NK-92 treated with Interleukin-12 subunit alpha and Interleukin-12 subunit beta, amount 100 ng/mL, for 24 hours (cell line): ENCODE measurements at places on chromosomes 12 and 14.

DNA sequence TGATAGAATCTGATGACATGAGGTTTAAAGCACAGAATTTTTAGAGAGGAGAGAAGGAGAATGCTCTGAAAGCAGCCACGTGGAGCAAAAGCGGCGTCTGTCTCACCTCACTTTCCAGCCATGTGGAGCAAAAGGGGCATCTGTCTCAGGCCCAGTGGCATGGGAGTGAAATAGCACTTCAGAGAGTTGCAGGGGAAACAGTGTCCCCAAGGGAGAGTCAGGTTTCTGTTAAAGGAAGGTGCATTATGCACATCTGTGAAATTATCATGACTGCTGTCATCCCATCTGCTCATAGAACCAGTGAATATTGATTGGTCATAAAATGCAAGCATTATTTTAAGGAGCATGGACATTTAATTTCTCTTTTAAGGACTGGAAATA is 124.0 kb downstream of the BICD1 start:
- no peak for DNase-seq

DNA sequence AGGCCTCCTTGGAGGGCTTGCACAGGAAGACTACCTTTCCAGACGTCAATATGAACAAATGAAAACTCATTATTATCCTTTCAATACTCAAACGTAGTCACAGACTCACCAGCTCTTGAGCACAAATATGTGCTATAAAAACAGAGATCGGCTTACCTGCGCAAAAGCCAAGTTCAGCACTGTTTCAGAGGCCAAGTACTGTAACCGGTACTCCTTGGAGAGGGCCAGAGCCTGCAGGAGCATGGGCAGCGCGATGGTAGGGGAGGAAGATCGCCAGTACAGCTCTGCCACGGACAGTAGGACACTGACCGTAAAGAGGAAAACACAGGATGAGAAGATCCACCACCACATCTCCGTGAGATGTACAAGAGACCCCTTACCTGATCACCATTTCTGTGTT is 21.6 kb upstream of the CAMKK2 start:
- no peak for DNase-seq

- DNase-seq: no peak
Observed at GRCh38 chr12:1310653-1311052, 283.7 kb downstream of the FBXL14 start.

DNA sequence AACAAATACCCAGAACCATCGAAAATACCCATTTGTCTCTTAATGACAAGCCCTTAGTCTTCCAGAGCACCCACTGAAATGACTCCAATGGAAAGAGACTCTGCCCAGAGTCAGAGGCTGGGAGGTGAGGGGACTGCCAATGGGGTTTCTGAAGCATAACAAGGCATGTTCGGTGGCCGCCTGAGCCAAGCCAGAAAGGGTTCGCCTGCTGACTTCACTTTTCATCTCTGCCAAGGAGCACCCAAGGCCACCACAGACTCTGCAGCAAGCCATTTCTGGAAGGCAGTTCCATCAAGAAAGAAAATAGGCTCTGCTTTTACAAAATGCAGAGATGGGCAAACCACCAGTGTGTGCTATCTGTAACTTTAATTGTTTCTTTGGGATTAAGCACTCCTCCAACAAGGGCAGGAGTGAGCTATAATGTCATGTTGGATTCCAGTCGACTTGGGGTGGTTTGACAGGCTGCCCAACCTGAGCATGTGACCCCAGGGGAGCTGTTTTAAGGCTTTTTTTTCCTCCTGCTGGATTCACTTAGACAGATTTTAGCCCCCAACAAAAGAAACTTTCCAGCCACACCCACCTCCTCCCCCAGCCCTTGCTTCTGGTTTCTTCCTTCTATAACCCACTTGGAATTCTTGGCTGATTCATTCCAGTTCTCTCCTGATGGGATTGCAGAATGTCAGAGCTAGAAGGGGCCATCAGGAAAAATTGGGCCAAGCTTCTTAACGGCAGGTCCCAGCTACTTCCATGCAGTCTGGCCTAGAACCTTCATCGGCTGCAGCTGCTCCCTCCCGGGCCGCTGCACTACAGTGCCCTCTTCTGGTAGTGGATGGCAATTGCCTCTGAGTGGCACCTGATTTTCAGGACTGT is 24.1 kb downstream of the CKAP4 start:
- peak; percentile 3 for DNase-seq

DNA sequence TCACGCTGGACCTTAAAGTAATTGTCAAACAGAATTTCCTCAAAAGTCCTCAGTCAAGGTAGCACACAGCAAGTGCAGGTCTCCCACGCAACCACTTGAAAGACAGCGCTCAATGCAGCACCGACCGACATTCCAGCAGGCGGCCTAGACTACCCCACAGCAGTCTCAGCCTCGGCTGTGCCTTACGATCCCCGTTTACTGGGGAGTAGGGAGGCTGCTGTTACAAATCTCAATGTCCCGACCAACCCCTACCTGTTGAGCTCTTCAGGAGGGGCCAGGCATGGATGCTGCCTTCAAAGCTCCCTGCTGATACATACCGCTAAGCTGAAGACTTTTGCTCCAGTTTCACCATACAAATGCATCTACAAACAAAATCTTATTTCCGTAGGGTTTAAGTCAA is 21.8 kb downstream of the VPS37B start:
- no peak for DNase-seq

- DNase-seq: no peak
Observed at GRCh38 chr14:39267608-39268005, 33.9 kb downstream of the MIA2 start.

GRCh38 chr14:99809360-99809759 is 16.1 kb downstream of the EML1 start:
- no peak for DNase-seq

- no peak for DNase-seq
Observed at GRCh38 chr14:79325071-79325470, 886.2 kb downstream of the DIO2 start.

DNA sequence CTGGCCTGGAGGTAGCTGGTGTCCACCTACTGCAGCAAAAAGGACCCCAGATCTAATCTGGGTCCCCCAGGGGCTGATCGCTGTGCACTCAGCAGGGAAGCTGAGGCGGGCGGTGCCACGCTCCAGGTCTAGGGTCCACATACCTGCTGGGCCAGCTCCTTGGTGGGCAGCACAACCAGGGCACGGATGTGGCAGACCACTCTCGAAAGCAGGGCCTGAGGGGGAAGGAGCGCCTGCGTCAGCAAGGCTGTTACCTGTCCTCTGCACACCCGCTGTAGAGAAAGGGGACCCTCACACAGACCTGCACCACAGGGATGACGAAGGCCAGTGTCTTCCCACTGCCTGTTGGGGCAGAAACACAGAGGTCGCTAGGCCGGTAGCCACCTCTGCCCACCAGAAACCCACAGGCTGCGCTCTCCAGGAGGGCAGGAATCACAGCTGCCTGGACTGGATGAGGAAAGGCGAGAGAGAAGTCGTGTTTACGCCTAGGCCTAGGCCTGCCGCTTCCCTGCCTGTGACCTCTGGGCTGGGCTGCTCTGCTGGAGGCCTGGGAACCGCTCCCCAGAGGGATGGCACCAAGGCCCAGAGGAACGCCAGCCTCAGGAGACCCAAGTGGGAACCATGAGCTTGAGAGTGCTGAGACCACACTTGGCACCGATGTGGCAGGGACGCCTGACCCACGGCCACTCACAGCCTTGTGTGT is 2.0 kb downstream of the DDX51 start:
- DNase-seq: no peak

GRCh38 chr14:50060871-50061663 is 55.3 kb downstream of the VCPKMT start:
- peak; percentile 65 for DNase-seq

DNA sequence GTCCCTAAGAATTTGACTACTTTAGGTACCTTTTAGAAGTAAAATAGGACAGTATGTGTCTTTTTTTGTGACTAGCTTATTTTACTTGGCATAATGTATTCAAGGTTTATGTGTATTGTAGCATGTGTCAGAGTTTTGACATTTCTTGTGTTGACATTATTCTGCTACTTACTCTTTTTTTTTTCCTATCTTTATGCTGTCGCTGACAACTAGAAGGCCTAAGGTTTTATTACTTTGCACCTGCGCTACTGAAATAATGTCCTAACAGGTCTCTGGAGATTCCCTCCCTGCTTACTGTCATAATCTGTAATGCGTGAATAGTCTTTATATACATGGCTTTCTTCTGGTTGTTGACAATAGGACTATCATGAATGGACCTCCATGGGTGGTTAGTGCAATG is 43.0 kb downstream of the PDE3A start:
- DNase-seq: no peak

- DNase-seq: no peak
Observed at GRCh38 chr14:21038441-21039422, 3.4 kb upstream of the RNASE7 start.

- DNase-seq: no peak
Observed at GRCh38 chr12:122834104-122834920, 945 bp upstream of the HIP1R start.

GRCh38 chr12:116975779-116976393 is 65.1 kb downstream of the FBXW8 start:
- DNase-seq: no peak

DNA sequence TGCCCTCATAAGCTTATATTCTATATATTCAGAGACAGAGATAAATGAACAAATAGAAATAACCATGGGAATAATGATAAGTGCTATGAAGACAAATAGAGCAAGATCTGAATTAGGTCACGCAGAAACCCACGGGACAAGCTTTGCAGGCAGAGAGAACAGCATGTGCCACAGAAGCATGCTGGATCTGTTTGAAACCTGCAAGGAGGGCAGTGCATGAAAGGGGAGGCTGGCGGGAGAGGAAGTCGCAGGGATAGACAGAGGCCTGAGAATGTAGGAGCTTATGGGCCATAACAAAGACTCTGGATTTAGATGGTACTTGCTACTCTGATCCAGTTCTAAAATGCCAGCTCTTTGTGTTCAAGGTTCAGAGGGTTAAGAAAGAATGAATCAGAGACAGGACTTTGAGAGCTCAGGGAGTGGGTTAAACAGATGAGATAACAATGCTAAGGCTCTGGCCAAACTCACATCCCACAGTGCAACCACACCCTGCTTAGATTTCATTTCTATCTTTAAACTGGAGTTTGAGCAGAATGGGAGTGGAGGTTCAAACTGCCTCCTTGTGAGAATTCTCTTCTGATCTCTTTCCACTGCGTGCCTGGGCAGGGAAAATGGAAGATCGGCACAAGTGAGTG is 49.2 kb upstream of the PPP1R12A start:
- no peak for DNase-seq

- DNase-seq: no peak
Observed at GRCh38 chr14:30355431-30355913, 203.5 kb upstream of the G2E3 start.

- DNase-seq: no peak
Observed at GRCh38 chr14:50047274-50047676, 69.1 kb downstream of the VCPKMT start.

- no peak for DNase-seq
Observed at GRCh38 chr14:104228716-104229533, 90.5 kb downstream of the KIF26A start.

- DNase-seq: no peak
Observed at GRCh38 chr14:59101476-59101875, 87.0 kb upstream of the DAAM1 start.

GRCh38 chr12:59382282-59383078 is 213.3 kb upstream of the SLC16A7 start:
- no peak for DNase-seq

- no peak for DNase-seq
Observed at GRCh38 chr12:19739195-19739776, 300.0 kb downstream of the AEBP2 start.

DNA sequence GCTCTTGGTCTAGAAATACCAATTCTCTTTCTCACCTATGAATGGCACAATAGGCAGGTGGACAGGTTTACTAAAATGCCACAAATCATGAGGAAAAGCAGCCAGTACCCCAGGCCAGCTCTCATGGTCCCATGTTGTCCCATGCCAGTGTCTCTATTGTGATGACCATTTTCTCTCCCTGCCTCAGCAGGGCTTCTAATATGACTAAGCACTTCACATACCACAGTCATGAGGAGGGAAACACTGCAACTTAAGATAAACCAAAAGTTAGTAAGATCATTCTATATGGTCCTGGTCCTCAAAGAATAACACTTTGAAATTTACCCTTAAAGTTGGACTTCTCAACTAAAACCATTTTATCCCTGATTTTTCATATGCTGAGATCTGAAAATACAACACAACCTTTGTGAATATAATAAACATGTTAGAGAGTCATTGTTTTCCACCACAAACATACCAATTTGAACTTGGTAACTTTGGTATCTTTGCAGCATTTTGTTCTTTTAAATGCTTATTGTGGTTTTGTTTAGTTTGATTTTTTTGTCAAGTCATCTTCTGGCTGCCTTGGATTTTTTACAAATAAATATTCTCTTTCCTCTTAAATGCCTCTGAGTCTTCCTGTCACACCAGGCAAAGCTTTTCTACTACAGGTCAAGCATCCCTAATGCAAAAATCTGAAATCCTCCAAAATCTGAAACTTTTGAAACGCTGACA is 3.6 kb downstream of the TTC5 start:
- DNase-seq: no peak

- no peak for DNase-seq
Observed at GRCh38 chr12:117819160-117819559, 149.6 kb downstream of the KSR2 start.

DNA sequence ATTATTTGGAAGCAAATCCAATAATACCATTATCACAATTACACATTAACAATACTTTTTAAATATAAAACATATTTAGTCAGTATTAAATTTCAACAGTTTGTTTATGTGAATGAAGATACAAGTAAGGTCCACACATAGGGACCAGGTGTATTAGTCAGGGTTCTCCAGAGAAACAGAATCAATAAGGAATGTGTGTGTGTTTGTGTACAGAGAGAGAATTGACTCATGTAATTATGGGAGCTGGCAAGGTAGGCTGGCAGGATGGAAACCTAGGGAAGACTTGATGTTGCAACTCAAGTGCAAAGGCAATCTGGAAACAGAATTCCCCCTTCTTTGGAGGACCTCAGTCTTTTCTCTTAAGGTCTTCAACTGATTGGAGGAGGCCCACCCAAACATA is 123.2 kb upstream of the OTX2 start:
- no peak for DNase-seq

DNA sequence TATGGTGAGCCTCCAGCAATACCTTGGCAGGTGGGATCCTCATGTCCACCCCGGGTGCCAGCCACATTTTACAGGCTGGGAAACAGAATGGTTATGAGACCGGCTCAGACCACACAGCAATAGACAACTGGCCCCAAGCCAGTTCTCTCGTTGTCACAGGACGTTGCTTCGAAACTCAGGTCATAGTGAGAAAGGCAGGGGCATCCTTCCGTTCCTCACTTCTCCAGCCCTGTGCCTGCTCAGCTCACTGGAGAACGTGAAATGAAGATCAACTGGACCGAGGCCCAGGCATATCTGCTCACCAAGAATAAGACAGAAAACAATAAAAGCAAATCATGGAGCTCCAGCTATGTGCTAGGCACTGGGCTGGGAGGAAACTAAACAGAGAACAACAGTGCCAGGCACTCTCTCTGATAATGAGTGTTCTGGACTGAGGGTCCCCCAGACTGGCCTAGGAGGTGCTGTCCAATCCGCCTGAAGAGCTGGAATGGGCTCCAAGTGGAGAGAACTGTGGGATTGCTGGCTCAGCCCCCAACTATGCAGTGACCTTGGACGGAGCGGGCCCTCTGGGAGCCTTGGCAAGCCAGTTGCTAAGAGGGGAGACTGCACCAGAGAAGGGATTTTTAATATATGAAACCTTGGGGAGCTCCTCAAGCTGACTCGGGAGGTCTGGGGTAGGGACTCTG is 18.8 kb upstream of the FAIM2 start:
- DNase-seq: no peak
